ENCODE measurements at places on chromosomes 16 and 17.

DNA sequence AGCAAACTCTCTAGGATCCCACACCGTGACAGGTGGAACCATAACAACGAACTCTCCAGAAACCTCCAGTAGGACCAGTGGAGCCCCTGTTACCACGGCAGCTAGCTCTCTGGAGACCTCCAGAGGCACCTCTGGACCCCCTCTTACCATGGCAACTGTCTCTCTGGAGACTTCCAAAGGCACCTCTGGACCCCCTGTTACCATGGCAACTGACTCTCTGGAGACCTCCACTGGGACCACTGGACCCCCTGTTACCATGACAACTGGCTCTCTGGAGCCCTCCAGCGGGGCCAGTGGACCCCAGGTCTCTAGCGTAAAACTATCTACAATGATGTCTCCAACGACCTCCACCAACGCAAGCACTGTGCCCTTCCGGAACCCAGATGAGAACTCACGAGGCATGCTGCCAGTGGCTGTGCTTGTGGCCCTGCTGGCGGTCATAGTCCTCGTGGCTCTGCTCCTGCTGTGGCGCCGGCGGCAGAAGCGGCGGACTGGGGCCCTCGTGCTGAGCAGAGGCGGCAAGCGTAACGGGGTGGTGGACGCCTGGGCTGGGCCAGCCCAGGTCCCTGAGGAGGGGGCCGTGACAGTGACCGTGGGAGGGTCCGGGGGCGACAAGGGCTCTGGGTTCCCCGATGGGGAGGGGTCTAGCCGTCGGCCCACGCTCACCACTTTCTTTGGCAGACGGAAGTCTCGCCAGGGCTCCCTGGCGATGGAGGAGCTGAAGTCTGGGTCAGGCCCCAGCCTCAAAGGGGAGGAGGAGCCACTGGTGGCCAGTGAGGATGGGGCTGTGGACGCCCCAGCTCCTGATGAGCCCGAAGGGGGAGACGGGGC, 1.3 kb downstream of the SPN start:
- ATAC-seq, result no peak

DNA sequence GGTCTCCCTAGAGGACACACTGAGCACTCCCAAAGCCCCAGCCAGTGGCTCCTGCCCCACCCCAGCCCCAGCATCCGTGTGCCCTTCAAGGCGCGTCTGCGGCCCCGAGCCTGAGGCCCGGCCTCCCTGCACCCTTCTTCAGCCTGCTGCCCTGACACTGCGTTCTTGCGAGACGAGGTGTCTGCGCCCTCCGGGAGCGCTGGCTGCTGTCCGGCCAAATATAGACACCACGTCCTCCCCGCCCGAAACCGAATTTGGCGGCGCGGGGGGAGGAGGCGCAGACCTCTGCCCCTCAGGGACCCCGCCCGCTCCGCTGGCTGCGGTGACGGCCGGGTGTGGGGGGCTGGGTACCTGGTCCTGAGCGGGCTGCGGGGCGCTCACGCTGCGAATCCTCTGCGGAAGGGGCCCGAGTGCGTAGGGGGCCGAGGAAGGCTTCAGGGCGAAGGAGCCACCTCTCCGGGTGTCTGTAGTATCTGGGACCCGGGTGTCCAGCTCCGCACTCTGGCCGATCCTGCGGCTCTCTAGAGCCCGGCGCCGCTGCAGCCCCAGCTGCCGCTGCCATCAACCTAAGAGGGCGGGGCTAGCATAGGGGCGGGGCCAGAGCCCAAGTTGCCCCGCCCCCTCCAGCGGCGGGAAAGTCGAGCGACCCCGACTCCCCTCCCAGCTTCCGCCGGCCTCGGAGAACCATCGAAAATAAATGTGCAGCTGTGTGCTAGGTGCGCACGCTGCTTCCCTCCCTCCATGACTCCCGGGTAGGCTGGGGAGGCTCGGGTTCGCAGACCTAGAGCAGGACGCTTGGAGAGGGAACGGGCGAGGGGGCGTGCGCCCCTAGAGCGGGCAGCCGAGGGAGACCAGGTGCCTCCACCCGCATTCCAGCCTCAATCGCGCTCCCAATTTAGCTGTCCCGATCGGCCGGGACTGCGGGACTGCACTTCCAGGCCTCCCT, at the start of gene CORO6:
Gene CORO6, minus strand, starts transcription at position 576 of the 946 bp plus-strand sequence. CDS start 1,491 bp downstream, outside the sequence.
- ATAC-seq, result peak; percentile 77

DNA sequence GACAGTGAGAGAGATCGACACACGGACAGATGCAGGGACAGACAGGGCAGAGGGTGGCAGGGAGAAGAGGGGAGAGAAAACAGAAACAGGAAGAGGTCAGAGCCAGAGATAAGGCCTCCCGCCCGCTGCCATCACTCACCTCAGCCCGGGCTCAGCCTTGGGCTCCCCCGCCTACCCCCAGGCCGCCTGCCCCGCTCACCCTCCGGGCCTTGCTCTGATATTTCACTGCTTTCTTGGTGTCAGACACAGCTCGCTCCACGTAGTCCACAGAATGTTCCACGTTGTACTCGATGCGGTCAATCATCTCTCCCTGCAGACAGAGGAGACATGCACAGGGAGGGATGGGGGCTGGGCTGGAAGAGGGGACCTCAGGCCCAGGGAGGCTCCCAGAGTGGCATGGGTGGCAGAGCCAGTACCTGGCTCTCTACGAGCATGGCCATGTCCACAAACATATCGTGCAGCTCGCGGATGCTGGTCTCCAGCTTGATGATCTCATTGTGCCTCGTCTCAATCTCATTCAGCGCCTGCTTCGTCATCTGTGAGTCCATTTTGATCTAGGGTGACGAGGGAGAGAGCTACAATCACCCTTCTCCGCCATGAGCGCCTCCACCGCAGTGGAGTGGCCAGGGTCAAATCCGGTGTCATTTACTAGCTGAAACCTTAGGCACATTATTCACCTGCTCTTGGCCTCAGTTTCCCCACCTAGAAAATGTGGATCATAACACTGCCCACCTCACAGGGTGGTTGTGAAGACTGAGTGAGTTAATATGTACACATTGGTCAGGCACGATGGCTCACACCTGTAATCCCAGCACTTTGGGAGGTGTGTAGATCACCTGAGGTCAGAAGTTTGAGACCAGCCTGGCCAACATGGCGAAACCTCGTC, 8.2 kb downstream of the HSD3B7 start:
- ATAC-seq, result no peak

DNA sequence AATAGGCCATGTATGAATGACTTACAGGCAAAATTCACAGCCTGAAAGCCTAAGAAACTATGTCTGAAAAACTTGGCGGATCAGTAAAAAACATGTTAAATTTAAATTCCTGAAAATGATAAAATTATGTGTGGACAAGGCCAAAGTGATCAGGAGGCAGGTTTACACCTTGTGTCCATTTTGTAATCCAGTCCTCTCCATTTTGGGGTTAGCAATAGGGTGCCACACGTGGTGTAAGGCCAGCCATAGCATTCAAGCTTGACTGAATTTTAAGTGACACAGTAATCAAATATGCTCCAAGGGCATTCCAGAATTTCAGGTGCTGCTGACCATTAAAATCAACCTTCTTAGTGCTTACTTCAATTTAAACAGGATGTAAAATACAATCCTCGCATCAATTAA, 2.7 kb downstream of the RNF43 start:
- ATAC-seq, result no peak

DNA sequence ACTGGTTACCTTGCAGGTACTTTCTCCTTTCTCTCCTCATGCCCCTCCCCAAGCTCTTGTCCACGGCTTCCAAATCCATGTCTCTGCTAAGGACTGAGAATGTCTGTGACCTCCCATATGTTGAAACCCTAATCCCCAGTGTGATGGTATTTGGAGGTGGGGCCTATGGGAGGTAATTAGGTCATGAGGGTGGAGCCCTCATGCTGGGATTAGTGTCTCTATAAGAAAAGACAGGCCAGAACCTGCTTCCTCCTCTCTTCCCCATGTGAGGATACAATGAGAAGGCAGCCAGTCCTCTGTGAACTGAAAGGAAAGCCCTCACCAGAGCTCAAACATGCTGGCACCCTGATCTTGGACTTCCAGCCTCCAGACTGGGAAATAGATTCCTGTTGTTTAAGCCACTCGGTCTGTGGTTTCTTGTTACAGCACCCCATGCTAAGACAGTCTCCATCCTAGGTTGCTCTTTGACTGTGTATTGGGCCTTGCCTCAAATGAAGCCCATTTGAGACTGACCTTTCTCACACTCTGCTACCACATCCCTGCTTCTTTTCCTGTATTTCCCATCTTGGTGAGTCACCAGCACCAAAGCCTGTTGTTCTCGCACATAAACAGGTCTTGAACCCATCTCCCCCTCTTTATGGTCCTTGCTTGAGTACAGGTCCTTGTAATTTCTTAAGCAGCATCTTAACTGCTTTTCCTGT, 135.0 kb downstream of the CDK5R1 start:
- ATAC-seq, result no peak

DNA sequence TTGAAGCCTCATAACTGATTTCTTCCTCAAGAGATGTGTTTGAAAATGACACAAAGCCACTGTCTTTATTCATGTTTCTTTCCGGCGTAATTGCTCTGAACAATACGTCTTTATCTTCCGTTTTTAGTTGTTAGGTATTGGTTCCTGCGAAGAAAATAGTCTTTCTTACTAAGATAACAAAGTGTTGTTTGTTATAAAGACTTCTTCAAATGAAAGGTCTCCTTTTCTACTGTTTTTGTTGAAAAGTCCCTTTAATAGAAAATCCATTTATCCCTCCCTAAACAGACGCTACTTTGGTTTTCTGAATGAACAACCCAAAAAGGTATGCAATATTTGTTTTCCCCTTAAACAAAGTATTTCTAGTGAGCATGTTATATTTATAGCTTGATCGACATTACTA, 469.1 kb downstream of the KCNJ18 start:
- no peak for ATAC-seq

DNA sequence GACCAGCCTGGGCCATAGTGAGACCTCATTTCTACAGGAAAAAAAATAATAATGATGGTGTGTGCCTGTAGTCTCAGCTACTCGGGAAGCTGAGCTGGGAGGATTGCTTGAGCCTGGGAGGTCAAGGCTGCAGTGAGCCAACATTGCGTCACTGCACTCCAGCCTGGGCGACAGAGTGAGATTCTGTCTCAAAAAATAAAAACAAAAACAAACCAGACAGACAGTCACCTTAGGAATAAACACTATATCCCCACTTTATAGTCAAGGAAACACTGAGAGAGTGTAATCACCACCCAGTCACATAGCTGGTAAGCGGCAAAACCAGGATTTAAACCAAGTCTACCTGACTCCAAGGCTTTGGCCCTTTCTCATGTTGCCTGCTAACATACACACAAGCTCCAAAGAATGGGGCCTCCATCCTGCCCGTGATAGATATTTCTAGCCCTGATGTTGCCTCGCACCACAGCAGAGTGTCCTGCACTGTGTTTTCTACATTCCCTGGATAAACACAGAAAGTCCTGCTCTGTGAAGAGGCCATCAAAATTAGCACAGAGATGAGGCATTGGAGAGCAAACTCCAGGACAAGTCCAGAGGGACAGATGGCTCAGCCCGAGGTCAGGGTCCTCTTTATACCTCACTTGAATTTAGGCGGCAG, 66.1 kb upstream of the SMURF2 start:
- no peak for ATAC-seq

GRCh38 chr16:84816023-84816422, 3.8 kb upstream of the CRISPLD2 start:
- ATAC-seq, result no peak

- ATAC-seq, result no peak
Measured at GRCh38 chr16:85616607-85617321, 3.6 kb downstream of the GSE1 start.

DNA sequence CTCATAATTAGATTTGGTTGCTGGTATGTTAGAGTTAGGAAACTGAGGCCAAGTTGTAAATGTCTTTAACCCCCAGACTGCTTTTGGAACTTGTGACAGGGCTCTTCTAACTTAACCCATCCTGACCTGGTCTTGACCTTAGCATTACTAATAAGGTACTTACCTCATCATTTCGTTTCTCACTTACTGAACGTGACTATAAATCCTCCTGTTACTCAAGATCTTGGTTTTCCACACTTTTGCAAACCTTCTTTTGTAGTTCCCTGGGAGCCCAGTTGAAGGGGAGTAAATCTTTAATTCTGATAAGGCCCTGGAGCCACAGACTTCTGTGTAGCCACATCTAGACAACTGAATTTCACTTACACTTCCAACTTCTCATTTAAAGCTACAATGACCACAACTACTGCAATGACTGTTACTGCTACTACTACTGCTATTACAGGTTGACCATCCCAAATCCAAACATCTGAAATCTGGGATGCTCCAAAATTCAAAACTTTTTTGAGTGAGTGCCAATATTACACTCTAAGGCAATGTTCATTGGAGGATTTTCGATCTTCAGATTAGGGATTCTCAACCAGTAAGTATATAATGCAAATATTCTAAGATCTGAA, 248.8 kb upstream of the TBX2 start:
- no peak for ATAC-seq

- ATAC-seq, result no peak
Measured at GRCh38 chr17:42289611-42290181, 1.4 kb downstream of the STAT5A start.

- no peak for ATAC-seq
Measured at GRCh38 chr16:85859818-85860125, 39.2 kb upstream of the IRF8 start.

GRCh38 chr17:51107778-51108177, 12.9 kb downstream of the SPAG9 start:
- no peak for ATAC-seq

DNA sequence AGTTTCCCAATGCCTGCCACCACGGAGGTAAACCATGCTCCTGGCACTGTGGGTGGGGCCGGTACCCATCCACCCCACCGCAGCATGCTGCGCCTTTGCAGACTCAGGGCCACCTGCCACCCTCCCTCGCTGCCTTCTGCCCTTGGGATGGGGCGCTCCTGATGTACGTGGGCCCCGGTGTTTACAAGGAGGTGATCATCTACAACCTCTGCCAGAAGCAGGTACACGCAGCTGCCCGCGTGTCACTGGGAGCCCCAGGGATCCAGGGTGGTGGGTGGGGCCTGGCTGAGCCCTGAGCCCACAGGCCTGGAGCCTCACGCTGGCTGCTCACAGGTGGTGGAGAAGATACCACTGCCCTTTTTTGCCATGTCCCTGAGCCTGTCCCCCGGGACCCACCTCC, 1.4 kb upstream of the RHOT2 start:
- no peak for ATAC-seq

DNA sequence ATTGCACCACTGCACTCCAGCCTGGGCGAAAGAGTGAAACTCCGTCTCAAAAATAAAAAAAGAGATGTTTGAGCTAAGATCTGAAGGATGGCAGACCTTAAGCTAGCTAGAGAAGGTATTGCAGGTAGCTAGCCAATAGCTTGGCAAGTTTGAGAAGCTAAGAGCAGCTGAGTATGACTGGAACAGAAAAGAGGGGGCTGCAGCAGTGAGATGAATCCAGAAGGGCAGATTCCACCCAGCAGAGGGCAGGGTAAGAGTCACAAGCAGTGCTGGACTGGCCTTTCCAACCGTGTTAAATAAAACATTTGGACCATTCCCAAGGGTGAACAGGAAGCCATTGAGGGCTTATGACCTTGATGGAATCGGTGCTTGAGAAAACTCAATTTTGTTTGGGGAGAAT, 5.7 kb upstream of the PHAF1 start:
- peak; percentile 70 for ATAC-seq

- peak; percentile 75 for ATAC-seq
Measured at GRCh38 chr16:53220585-53220984, 165.8 kb downstream of the CHD9 start.

DNA sequence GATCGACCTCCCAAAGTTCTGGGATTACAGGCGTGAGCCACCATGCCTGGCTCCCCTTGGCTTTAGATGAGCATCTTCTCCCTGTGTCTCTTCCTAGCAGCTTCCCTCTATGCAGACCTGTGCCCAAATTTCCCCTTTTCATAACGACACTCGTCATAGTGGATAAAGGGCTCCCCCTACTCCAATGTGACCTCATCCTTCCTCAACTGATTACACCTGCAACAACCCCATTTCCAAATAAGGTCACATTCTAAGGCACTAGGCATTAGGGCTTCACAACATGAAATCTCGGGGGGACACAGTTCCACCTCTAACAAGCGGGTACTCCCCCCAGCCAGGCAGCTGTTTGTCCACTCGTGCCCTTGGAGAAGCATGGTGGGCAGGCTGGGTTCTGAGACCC, 10.3 kb downstream of the KIF19 start:
- no peak for ATAC-seq
